ENCODE measurements at places on chromosomes 2 and 18. TPM values are rescaled to one million over a fixed set of nuclear protein-coding genes. Genes with fewer than 3 reads are reported as not detected.

DNA sequence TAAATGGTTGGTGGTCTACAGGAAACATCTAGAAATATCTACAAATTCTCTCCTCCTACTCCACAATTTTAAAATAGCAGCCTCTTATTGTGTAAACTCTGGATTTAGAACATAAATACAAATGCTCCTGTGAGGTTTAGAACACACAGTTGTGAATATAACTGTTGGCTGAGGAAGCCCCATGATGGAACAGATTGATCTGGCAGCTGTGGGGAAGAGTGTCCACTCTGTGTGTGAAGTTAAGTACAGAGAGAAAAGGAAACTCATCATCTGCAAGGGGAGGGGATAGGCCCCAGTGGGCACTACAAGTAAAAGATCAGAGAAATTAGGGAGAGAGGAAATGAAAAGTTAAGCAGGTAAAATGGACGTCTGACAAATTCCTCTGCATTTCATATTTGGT lies 422.7 kb upstream of the FSHR start:
- DNase-seq = no peak

- no peak for DNase-seq
Measured at GRCh38 chr2:73822276-73822675, 6.5 kb upstream of the STAMBP start.

GRCh38 chr2:73823916-73824523 lies 4.7 kb upstream of the STAMBP start:
- no peak for DNase-seq

- DNase-seq = no peak
Measured at GRCh38 chr2:188369365-188369764, 77.7 kb downstream of the GULP1 start.

- no peak for DNase-seq
Measured at GRCh38 chr2:189164746-189165145, 14.8 kb downstream of the COL5A2 start.

DNA sequence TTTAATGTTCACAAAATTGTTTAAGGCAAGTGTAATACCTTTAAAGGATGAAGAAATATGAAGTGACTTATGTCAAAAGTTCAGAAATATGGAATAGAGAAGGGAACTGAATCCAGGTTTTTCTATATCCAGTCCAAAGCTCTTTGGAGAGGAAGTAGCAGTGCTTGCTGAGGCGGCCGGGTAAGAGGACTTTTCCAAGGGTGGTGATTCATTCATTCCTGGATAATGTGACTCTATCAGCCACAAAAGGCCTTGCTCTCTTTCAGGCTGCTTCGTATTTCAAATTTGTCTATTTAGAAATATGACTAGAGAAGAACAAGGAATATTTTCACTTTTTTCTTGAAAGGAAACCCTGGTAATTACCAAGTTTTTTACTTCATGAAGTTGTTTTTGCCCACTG lies 830.1 kb upstream of the ZEB2 start:
- no peak for DNase-seq

DNA sequence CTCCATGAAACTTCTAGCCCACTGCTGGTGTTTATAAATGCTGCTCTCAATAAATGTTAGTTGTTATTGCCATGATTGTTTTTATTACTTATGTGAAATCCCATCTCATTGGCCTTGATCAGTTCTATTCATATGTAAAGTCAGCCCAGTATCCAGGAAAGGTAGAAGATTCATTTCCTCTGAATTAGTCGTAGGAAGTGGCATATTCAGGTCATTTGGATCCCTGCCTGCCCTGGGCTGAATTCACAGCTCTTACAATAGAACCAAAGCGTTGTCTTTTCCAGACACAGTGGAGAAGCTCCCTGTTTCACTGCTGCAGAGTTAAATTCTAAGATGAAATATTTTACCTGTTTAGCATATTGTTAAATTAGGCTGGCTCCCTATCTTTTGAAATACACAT lies 70.3 kb downstream of the MAIP1 start:
- no peak for DNase-seq

DNA sequence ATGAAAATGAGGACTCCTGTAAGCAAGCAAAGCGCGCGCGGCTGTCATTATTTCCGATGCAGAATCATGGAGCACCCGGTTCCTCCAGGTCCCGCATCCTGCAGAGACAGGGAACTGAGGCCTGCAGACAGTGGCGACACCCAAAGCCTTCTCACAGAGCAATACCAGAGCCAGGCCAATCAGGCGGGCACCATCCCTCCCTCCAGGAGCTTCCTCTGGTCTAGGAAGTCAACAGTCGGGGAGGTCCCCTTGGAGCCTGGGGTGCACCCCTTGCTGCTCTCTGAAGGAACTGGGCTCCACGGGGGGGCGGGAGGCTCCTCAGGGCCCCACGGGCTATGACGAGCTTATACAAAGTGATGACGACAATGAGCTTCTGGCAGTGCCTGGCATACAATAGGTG lies 60.3 kb upstream of the HPCAL1 start:
- DNase-seq = no peak

- no peak for DNase-seq
Measured at GRCh38 chr2:27102329-27102728, 15.8 kb downstream of the KHK start.

DNA sequence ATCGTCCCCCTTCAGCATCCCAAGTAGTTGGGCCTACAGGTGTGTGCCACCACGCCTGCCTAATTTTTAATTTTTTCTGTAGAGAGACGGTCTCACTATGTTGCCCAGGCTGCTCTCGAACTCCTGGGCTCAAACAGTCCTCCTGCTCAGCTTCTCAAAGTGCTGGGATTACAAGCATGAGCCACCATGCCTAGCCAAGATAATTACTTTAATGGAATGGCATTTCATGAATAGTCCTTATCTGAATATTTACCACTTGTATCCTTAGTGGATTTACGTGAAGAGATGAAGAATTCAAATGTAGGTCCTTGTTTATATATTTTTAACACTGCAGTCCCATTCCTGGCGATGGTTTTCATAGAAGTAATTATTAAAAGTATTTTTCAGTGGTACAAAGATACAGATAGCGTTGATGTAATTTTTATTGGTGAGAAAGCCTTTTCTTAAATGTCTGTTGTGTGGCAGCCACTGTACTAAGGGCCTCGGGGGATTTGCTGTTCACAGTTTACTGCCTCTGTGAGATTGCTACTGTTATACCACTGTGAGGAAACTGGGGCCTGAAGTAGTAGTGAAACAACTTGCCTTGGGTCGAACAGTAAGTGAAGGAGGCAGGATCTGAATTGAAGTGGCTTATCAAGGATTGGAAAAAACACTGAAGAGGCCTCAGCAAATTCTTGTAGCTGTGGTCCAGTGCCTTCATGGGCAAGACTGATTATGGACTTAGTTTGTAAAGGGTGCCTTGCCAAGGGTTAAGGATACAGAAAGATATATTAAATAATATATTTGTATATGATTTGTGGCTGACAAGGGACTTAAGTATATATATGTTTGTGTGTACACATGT lies 151.2 kb downstream of the PRPF40A start:
- no peak for DNase-seq

- no peak for DNase-seq
Measured at GRCh38 chr2:124563426-124563825, 538.3 kb downstream of the CNTNAP5 start.

DNA sequence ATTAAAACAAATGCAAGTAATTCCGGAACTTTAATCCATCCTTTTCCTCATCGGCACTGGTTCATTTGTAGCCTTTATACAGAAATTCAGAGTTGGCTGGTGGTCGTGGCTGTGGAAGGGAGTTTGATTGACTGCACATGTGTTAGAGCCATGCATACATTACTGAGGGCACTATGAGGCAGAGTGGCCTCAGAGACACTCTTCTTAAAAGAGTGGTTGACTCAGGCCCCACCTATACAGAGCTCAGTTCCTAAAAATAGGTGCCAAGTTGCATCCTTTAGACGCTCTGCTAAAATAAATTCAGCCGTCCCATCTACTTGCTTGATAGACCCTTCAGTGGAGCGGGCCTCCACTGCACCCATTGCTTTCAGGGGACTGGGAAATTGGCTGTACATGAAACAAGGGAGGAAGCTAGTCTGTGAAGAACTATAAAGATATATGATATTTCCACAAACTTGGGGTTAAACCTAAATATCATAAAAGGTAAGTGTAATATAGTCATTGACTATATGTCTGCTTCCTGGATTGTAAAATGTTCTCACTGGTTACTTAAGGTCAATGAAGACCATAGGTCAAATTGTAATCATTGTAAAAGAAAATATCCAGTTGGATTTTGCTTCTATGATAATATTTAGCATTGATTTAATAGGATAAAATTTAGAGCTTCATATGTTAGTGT lies 298.9 kb downstream of the XIRP2 start:
- no peak for DNase-seq

GRCh38 chr2:69830045-69830905 lies 815 bp downstream of the GMCL1 start:
- peak; percentile 17 for DNase-seq

DNA sequence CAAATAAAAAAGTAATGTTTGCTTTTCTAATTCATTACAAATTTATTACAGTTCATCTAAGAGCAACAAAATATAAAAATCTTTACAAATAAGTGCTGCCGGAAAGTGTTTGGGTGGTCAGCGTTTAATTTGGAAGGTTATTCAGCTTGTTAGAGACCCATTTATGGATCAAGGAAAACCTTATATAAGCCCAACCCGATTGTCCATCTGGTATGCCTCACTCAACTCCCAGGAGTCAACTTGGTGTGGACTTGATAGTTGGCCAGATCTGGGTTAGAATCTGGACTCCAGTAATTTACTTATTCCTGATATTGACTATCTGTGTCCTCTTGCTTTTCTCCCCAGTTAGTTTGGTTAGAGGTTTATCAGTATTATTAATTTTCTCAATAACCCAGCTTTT lies 106.2 kb downstream of the KCTD1 start:
- DNase-seq = no peak

- DNase-seq = no peak
Measured at GRCh38 chr2:187390891-187391290, 57.2 kb downstream of the CALCRL start.

- no peak for DNase-seq
Measured at GRCh38 chr2:217430916-217431576, 571.2 kb upstream of the TNP1 start.

DNA sequence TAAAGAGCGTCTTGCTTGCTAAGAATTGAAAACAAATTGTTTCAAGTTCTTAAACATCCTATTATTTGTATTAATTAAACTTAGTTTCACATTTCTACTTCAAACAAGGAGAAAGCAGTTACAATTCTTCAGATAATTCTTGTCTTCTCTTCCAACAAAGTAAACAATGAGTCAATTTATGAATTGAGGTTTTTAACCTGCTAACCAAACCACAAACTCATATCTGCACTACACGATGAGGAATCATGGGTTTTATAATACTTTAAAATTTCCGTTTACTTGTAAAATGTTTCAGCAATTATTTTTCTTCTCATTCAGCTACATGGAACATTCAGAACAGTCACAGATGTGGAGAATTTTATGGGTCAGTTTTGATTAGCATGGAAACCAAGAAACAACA lies 114.2 kb downstream of the SPIRE1 start:
- DNase-seq = no peak

GRCh38 chr2:36683002-36683401 lies 13.5 kb upstream of the VIT start:
- DNase-seq = no peak

DNA sequence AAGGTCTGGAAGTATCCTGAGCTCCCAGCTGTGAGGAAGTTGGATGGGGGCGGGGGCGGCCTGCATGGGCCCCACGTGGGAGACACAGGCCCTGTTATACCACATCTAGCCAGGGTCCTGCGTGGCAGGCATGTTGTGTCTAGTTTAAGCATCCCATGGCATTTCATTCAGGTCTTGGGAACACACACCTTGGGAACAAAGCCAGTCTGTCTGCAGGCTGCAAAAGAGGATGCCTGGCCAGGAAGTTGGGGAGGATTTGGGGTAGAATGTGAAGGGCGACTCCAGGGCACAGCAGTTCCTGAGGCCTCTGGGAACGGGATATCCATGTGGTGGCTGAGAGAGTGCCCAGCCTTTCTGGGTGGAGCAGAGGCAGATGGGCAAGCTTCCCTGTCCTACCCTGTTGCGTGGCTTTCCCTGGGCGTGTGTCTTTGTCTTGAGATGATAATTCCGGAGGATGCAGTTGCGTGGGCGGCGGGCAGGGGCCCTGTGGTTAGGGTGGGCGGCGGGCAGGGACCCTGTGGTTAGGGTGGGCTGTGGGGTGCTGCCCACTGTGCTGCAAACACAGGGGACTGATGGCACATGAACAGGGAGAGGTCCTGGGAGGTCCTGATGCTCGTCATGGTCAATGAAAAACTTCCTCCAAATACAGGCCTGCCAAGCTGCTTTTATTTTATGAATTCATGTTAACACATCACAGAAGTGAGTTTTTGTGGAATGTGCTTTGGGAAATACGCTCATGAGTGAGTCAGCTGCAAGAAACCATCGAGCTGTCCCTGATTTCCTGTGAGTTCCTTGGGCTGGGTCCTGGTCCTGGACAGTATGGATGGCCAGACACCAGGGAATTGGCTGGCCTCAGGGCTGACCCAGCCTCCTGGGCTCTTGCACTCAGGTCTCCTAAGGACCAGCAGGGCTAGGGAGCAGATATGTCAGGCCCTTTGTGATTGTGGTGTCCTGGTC lies 90.0 kb upstream of the HS6ST1 start:
- DNase-seq = no peak

CPO gene
- total RNA-seq = not detected

TSN gene
- 55.9 TPM for total RNA-seq

ERFE gene
- total RNA-seq = not detected

STARD6 gene
- not detected for total RNA-seq

UGGT1 gene
- 51.2 TPM for total RNA-seq

GPBAR1 gene
- 2.7 TPM for total RNA-seq

CFAP221 gene
- not detected for total RNA-seq

CKAP2L gene
- 0.37 TPM for total RNA-seq

GYPC gene
- 86.2 TPM for total RNA-seq

Data from T-helper 17 cell (primary cell).